SK-N-DZ (cell line): ENCODE measurements at places on chromosomes 7 and 10.

GRCh38 chr10:25444266-25444665 is 269.5 kb downstream of the GPR158 start:
- DNase-seq, result no peak

GRCh38 chr7:155193716-155194115 is 104.0 kb upstream of the INSIG1 start:
- no peak for DNase-seq

- DNase-seq, result no peak
Observed at GRCh38 chr7:28722684-28723083, 235.4 kb downstream of the TRIL start.

DNA sequence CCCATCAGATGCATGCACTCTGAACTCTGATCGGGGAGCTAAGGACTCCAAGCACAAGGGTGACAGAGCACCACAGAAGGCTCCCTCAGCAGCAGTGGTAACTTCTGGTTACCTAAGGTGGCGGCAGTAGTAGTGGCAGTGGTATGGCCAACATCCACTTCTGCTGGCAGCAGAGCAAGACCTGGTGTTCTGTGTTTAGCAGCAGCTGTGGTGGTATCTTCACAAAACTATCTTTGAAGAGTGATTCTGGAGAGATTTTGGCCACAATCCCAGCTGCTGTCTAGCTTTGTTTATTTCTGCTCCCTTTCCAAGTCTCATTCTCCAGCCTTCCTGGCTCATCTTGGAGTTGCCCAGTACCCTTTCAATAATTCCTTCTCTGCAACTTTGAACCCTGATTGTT is 102.4 kb upstream of the LRGUK start:
- DNase-seq, result no peak

GRCh38 chr7:93799750-93800357 is 90.7 kb downstream of the TFPI2 start:
- no peak for DNase-seq

DNA sequence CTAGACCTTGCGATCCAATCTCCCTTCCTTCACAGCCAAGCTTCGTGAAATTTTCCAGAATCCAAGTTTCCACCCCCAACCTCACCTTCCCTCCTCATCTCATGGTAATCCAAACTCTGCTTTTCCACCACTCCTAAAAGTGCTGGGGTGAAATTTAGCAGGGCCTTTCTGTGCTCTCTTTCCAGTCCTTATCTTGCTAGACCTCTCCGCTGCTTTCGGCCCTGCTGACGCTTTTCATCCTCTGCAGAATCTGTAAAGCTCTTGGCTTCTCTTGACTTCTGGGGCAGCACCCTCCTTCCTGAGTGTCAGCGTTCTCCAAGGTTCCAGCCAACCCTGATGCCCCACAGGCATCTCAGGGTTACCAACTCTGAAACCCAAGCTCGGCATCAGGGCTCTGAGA is 7.7 kb downstream of the PLAC9 start:
- no peak for DNase-seq
